SK-N-MC (cell line): ENCODE measurements at places on chromosomes 1 and 21.

GRCh38 chr1:160081261-160081936, at the start of gene KCNJ9:
Gene KCNJ9 (plus strand): TSS chr1:160081538. CDS start chr1:160084031, 2,493 bp downstream.
- no peak for DNase-seq

- no peak for DNase-seq
Measured at GRCh38 chr1:188817814-188818213, 1659.8 kb downstream of the BRINP3 start.

GRCh38 chr1:85473390-85473789, 8.4 kb upstream of the DDAH1 start:
- DNase-seq = no peak

- DNase-seq = no peak
Measured at GRCh38 chr1:151611288-151611790, 511 bp upstream of the SNX27 start.

DNA sequence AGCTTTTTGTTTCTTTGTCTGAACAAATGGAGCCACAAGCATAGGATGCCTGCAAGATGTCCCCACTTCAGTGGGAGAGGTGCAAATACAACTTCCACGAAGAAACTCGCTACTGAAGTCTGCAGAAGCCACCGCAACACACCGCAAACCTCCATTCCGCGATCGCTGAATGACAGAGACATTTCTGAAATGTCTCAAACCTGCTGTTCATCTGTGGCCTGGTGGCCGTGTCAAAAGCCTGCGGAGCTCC, 1.0 kb downstream of the TP53BP2 start:
- no peak for DNase-seq

DNA sequence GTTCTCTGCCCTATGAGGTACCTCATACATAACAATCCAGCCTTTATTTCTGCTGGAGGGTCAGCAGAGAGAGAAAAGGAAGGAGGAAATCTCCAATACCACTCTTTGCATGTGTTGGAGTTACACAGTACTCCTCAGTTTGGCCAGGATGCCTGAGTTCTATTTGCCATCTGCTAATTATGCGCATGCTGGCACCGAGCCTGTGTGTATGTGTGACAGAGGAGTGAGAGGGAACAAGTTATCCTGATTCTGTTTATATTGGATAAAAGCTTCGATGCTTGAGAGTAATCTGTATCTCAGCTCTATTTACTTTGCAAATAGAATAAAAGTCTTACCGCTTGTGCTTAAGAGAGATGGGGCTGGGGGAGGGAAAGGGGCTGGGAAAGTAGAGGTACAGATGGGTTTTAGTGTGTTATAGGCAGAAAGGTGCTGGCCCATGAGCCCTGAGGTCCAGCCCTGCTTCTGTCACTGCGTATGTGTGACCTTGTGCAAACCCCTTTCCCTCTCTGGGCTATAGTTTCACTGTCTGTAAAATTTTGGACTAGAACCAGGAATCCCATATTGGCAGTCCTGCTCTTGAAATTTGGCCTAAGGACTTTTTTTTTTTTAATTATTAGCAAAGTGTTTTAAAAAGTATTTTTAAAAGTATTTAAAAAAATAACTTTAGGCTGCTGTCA, 54.5 kb upstream of the PLXNA2 start:
- DNase-seq = no peak

- DNase-seq = no peak
Measured at GRCh38 chr1:155093911-155094621, 15.4 kb downstream of the EFNA3 start.

- no peak for DNase-seq
Measured at GRCh38 chr1:56502700-56503245, 76.6 kb downstream of the PLPP3 start.

DNA sequence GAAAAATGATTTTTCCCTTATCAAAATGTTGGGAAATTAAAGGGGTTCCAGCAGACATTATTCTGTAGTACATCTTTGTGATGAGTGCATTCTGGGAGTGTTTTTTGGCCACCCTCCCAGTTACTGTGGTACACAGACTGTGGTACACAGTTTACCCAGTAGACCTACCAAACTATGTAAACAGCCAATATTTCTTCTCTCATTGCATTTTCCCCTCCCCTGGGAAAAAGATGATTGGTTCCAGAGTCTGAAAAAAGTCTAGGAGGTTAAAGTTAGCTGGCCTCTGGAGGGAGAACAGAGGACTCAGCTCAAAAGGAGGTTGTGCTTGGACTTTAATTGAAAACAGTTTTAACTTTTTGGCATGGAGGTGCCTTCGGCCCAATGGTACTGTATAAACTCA, 42.5 kb downstream of the PGM1 start:
- DNase-seq = no peak

- DNase-seq = no peak
Measured at GRCh38 chr1:49229555-49229954, 452.9 kb upstream of the BEND5 start.

GRCh38 chr1:211634931-211635330, 40.5 kb downstream of the NEK2 start:
- no peak for DNase-seq

DNA sequence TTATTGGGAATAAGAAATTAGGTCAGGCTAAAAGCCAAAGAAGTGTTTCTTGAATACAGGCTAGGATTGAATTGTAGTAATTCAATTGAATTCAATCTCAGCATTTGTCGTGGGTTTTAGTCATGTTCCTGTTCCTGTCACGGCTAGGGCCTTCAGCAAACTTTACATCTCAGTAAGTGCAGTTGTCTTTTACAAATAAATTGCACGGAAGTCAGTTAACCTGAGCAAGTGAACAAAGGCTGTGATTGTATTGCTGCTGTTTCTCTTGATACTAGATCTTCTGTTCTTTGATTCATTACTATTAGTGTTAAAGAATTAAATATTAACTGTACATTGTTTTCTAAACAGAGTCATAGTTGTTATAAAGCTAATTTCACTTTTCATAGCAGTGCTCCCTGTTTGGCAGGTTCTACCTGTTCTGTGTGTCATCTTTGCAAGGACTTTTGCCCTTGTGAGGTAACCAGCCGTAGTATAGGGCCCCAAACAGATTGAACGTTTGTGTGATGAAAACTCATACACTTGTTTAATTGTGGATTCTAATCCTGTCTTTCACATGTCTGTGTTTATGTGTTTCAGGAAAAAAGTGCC, 164.4 kb downstream of the EDEM3 start:
- DNase-seq = no peak

- no peak for DNase-seq
Measured at GRCh38 chr1:119564548-119564947, 57.5 kb downstream of the HSD3B1 start.

- peak; percentile 44 for DNase-seq
Measured at GRCh38 chr1:63189677-63190076, 132.7 kb upstream of the FOXD3 start.

DNA sequence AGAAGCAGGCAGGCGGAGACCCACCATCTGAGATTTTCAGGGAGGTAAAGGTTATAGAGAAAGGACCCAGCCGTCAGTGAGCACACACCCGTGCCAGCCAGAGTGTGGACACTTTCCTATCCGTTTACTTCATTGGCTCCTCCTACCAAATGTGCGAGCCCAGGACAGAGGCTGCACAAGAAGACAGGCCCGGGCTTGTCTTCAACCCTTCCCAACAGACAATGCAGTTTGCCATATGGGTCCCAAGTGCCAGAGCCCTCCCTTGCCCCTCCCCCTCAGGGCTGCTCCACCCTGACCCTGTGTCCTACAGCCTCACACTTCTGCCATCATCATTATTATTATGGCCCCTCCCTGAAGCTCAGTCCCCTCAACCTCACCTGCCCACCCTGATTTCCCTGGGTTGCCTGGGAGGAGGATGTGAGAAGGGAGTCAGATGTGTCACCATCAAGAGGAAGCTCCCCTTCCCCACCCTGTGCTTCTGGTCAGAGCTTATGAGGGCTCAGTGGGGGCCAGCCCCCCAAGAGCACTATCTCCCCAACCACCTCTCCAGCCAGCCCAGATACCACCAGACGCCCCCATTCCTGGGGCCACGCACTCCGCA, 9.4 kb downstream of the LAPTM5 start:
- DNase-seq = no peak

DNA sequence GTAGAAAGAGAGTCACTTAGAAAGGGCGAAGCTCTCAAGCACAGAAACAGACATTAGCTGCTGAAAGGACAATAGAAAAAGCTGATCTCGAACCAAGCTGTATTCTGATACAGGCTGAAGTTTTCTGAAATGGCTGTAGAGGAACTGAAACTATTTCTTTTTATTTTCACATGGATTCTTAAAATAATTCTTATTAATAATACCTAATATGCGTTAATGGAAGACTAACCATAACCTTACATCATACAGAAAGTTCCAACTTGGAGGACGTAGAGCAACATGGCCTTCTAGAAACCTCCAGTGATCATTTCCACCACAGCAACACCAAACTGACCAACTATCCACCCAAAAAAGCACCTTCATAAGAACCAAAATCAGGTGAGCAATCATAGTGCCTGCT, 52.8 kb upstream of the ACADM start:
- no peak for DNase-seq

- DNase-seq = no peak
Measured at GRCh38 chr1:184062640-184063286, 11.2 kb downstream of the TSEN15 start.

- DNase-seq = peak; percentile 37
Measured at GRCh38 chr1:237492359-237492758, 398.4 kb downstream of the ZP4 start.

DNA sequence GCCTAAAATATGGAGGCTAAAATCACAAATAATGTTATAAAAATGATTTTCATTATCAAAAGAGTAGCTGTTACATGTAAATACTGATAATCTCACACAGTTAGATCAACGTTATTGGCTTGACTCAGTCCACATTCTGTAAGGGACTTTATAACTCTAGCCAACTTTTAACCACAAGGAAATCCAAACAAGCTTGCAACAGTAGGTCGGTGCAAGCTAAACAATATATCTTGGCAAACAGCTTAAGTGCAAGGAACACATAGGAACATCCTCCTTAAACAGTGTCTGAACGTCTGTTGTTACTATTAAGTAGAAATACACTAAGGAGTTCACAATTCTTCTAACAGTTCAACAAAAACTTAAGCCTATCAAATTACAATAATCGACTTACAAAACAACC, 126.7 kb downstream of the EIF4G3 start:
- no peak for DNase-seq
